ENCODE measurements at places on chromosomes 16 and 17.
A peak's percentile ranks its signal among the peaks of the same experiment; 100 is the strongest.

GRCh38 chr17:45345554-45346215, 28.9 kb upstream of the MAP3K14 start:
- peak; percentile 97 for DNase-seq

DNA sequence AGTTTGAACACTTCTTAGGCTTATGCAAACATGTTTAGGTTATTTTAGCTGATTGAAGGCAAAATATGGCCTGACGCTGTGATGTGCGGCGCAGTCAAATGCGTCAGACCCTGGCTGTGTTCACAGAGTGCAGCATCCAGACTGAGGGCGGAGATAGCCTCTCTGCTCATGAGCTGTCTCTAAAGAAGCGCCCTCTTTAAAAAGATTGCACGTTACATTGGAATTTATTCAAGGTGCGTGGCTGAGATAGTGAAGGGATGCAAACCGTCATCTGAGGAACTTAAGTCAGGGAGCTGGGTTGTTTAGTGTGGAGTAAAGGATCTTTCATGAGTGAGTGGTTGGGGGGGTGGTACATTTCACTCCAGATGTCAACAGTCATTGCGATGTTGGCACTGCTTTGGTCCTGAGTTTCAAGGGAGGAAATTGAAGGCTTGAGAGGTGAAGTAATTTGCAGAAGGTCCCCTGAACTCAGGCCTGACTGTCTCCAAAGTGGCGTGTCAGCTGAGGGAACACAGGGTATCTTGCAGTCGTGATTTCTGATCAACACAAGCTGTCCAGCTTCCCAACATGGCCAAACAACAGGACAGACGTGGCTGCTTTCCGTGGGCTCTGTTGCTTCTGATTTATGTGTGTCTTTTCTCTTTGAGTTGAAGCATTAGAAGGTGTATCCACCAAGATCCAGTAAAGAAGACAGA, 33.4 kb downstream of the RPTOR start:
- no peak for DNase-seq

DNA sequence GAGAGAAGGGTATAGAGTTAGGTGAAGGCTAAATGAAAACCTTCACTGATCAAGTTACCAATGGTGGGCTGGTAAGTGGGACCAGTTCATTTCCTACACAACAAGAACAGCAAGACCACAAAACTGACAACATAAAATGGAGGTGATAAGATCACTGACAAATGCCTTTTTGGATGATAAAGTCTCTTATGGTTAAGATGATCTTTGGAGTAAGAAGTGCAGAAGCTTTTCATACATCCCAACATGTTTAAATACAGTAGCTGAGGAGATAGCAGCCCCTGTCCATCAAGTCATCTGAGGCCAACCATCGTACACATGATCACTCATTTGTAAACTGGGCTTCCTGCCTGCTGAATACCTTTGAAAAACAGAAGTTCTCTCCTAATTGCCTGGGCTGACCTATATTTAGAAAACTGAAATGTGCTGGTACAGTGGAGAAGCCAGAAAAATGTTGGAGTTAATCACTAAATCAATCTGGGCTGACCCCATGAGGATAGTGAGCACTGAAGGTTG, 259.0 kb upstream of the ZFHX3 start:
- DNase-seq, result no peak

DNA sequence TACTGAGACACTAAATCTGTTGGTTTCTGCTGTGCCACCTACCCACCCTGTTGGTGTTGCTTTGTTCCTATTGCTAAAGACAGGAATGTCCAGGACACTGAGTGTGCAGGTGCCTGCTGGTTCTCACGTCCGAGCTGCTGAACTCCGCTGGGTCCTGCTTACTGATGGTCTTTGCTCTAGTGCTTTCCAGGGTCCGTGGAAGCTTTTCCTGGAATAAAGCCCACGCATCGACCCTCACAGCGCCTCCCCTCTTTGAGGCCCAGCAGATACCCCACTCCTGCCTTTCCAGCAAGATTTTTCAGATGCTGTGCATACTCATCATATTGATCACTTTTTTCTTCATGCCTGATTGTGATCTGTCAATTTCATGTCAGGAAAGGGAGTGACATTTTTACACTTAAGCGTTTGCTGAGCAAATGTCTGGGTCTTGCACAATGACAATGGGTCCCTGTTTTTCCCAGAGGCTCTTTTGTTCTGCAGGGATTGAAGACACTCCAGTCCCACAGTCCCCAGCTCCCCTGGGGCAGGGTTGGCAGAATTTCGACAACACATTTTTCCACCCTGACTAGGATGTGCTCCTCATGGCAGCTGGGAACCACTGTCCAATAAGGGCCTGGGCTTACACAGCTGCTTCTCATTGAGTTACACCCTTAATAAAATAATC, 14.6 kb downstream of the STH start:
- DNase-seq, result peak; percentile 62

DNA sequence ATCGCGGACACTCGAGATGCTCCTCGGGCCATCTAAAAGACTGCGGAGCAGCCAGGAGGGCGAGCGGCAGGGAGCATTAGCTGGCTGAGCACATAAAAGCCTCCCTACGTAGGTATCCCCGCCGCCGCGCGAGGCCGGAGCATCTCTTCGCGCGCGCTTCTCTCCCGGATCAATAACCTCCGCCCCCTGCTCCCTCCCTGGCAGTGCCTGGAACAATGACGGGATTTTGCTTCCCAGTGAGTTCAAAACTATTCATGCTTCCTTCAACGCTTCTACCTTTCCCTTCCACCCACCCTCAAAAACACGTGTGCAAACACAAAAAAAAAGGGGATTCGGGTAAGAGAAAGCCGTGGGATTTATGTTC, 984 bp downstream of the CENPV start:
- no peak for DNase-seq

GRCh38 chr17:10793256-10793655, 10.6 kb downstream of the TMEM238L start:
- no peak for DNase-seq

GRCh38 chr16:11586378-11586855, 302 bp downstream of the LITAF start:
- no peak for DNase-seq

DNA sequence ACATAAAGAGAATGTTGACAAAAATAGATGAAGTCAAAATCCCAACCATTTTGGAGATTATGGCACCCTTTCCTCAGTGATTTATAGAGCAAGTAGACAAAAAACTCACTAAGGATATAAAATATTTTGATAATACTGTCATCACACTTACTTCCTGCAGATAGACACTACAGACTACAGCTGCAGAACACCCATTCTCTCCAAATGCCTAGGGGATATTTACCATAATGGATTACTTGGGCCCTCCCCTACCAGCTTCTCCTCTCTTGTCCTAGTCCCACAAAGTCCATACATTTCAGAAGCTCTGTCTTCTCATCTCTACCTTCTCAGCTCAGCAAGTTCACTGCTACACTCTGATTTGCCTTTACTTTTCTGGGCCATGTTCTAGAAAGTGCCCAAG, 37.2 kb upstream of the CCNF start:
- no peak for DNase-seq

GRCh38 chr16:86669937-86670749, 91.8 kb downstream of the FOXL1 start:
- DNase-seq, result no peak

- DNase-seq, result no peak
These were observed 7.2 kb downstream of the ABHD15 start for GRCh38 chr17:29559640-29560039.

- DNase-seq, result no peak
These were observed 3.0 kb upstream of the MT1A start for GRCh38 chr16:56635441-56635967.

DNA sequence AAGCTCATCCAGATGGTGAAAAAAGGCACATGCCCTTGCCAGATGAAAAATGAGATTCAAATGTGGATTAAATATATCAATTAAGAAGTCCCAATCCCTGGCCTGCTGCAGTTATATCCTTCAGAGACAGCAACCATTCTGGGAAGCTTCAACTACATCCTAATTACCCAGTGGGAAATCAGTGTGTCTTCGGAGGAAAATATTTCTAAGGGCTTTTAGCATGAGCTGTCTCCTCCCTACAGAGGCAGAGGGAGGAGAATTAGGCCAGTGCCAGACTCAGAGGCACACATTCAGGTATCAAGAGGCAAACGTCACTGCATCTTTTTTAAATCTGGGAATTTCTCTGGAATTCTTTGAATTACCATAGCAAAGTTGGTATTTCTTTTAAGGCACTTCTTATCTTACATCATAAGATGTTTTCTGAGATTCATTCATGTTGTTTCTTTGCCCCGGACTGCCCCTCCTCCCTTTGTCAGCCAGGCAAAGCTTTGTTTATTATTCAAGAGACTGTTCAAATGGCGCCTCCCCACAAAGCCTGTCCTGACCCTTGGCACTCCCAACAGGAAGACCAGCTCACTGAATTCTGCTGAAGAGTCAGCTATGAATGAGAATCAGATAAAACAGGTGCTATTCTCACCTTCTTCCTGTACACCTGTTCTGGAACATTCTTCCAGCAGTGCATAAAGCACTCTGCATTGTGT, 38.3 kb upstream of the SMPD3 start:
- no peak for DNase-seq

DNA sequence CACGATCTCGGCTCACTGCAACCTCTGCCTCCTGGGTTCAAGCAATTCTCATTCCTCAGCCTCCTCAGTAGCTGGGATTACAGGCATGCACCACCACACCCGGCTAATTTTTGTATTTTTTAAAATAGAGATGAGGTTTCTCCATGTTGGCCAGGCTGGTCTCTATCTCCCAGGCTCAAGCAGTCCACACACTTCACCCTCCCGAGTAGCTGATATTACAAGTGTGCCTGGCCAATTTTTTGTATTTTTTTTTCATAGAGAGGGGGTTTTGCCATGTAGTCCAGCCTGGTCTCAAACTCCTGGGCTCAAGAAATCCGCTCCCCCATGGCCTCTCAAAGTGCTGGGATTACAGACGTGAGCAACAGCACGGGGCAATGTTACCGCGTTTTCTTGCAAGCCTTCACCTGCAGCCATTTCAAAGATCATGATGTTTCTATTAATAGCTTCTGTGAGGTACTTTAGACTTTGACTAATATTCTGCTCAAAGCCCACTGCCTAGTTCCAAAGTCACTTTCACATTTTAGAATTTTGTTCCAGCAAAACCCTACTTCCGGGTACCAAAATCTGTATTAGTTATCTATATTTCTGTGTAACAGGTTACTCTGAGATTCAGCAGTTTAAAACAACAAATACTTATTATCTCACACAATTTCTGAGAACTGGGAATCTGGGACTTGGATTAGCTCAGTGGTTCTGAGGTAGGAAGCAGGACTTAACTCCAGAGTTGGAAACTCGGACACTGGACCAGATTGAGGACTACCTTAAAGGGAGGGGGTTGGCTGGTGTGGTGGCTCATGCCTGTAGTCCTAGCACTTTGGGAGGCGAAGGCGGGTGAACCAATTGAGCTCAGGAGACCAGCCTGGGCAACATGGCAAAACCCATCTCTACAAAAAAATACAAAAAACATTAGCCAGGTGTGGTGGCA, 12.0 kb upstream of the MED13 start:
- DNase-seq, result no peak

- DNase-seq, result no peak
These were observed 5.1 kb downstream of the PIMREG start for GRCh38 chr17:6449307-6449706.

GRCh38 chr17:1997927-1998742, 27.0 kb downstream of the RTN4RL1 start:
- no peak for DNase-seq

- peak; percentile 3 for DNase-seq
These were observed 491.0 kb upstream of the CDH5 start for GRCh38 chr16:65875381-65876055.

- DNase-seq, result no peak
These were observed 7.1 kb downstream of the MIEN1 start for GRCh38 chr17:39722965-39723848.

GRCh38 chr17:64783031-64783461, 120.9 kb upstream of the SMURF2 start:
- DNase-seq, result no peak

DNA sequence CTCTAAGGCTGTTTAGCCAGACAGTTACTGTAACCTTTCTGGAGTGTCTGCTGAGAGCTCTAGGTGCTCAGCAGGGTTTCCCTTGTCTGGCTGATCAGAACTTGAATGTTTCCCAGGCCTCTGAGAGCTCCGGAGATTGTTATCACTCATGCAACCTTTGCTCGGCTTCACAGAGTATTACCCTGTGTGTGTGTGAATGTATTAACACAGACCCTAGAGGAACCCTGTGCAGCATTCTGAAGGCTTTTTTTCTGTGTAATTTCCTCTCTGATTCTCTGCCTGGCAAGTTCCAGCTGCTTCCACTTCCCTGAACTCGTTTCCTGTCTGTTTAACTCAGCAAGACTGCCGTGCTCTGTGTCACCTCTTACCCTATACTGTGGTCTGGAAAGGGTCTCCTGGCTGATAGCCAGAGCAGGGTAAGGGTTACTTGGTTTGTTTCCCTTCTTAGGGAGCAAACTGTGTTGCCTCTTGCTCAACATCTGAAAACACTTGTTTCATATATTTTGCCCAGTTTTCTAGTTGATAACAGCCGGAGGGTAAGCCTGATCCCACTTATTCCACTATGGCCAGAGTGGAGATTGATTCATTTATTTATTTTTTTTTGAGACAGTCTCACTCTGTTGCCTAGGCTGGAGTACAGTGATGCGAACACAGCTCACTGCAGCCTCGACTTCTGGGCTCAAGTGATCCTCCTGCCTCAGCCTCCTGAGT, 21.7 kb downstream of the PRMT7 start:
- no peak for DNase-seq

GRCh38 chr17:43118679-43119615, 6.2 kb downstream of the BRCA1 start:
- no peak for DNase-seq

- DNase-seq, result no peak
These were observed 12.0 kb downstream of the ACE start for GRCh38 chr17:63488851-63489250.

- no peak for DNase-seq
These were observed 84.5 kb downstream of the ABR start for GRCh38 chr17:1095090-1095852.

DNA sequence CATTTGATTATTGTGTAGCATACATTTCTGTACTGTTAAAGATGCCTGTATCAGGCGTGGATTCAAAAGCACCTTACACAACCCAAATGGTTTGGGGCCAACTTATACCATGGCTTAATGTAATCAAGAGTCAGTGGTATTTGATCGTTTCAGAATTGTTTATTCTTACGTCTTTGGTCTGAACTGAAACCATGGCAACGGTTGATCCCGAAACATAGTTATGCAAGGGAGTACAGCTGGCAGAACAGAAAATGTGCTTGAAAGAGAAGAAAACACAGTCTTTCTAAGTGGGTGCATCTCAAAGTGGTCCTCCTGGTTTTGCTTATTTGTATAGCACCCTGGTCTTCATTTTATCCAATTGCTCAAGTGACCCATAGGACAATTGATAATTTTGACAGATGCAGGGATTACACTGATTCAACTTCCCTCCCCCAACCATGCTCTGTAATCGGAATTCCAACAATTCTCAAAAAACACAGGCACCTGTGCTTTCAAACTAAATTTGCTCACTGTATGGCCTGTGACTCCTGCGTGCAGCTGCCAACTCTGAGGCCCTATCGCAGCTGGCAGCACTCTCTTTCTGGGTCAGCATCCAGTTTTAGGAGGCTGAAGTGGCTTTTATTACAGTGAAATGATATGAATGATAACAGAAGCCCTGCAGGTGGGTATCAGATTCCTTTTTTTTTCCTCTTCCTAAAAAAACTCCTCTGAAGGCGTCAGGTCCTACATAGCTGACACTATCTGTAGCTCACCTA, 77.0 kb upstream of the AXIN2 start:
- DNase-seq, result no peak

- DNase-seq, result no peak
These were observed 7.8 kb upstream of the AHSP start for GRCh38 chr16:31519759-31520431.

GRCh38 chr16:28120754-28121153, 57.2 kb upstream of the GSG1L start:
- no peak for DNase-seq
